ENCODE measurements at places on chromosomes 4 and X.

- no peak for DNase-seq
These were observed 2.1 kb downstream of the GEMIN8 start for GRCh38 chrX:14027511-14028019.

DNA sequence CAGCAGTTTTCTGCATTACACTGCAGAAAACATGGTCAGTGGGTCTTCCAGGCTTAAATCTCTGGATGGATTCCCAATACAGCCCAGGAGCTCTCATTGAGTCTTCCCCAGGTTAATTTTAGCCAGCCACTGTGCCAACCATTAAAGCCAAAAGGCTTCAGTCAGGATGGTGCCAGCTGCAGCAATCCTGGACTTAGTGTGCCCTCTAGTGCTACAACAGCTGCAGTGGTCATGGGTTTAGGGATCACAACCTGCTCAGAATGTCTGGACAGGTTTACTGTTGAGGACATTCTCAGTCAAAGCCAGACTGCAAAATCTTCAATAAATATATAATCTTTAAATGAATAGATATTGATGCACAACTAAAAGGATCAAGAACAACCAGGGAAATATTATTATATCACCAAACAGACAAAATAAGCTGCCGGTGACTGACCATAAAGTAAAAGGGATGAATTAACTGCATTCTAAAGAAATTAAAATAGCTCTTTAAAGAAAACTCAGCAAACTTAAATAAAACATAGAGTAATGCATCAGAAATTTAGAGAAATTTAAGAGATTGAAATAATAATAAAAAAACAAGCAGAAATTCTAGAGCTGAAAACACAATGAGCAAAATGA is 639.9 kb downstream of the SPOCK3 start:
- no peak for DNase-seq

DNA sequence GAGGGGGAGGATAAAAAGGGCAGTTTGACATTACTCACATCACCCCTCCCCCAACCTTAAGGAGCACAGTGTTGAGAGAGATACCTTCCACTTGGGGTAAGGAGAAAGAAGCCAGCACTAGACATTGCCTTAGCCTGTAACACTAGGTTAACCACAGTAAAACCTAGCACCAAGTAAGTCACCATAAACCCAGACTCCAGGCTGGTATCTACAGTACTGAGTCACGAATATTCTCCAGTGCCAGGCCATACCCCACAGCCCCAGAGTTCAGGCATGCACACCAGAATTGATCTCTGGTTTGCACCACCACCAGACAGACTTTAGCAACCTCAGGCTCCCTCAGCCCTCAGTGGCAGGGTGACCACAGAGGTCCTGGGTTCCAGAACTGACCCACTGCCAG is 570.4 kb downstream of the PRR32 start:
- no peak for DNase-seq

GRCh38 chr4:99855678-99856077 is 38.5 kb downstream of the LAMTOR3 start:
- peak; percentile 13 for DNase-seq

DNA sequence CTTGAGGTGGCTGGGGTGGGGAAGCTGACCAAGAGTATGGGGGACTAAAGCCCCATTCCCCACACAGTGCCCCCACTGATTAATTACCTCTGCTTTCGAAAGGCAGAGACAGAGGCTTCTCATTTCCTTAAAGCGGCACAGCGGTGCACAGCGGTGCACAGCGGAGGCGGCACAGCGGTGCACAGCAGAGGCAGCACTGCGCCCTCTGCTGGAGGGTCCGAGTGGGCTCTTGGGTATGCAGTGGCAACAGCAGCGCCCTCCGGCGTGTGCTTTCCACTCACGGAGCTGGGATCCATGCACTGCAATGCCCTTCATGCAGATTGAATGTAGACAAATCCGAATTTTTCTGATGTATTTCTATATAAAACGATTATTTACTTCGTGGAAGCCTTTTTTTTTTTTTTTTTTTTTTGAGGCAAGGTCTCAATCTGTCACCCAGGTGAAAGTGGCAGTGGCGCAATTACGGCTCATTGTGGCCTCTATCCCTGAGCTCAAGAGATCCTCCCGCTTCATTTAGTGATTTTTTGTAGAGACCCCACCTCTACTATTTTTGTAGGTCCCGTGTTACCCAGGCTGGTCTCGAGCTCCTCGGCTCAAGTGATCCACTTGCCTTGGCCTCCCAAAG is 19.7 kb upstream of the PRPS2 start:
- peak; percentile 65 for DNase-seq
